ENCODE measurements at places on chromosomes 12 and 14.
A peak's percentile ranks its signal among the peaks of the same experiment; 100 is the strongest.

- no peak for DNase-seq
Measured at GRCh38 chr12:12613344-12613743, 1.7 kb downstream of the CREBL2 start.

DNA sequence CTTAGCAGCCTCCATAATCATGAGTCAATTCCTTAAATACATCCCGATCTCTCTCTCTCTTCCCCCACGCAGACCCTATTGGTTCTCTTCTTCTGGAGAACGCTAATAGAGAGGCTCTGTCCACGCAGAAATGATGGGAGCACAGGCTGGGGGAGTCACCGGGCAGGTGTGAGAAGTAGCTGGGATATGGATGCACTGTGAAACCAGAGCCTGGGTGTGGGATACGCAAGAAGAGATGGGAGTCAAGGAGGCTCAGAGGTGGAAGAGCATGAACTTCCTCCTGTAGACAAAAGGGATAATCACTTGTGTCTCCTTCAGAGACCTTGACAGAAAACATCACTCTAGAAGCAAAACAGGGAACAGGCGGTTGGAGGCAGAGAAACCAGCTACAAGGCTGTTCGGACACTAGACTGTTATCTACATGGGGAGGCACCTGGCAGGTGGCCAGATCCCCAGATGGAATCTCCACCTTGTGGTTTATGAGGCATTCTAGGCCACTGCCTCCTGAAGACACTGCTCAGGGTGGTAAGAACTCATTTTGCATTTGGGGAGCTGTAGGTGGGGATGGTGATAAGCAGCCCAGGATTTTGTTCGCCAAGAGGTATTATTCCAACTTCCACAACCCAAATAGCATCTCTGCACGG lies 7.2 kb upstream of the SELPLG start:
- DNase-seq = peak; percentile 30

DNA sequence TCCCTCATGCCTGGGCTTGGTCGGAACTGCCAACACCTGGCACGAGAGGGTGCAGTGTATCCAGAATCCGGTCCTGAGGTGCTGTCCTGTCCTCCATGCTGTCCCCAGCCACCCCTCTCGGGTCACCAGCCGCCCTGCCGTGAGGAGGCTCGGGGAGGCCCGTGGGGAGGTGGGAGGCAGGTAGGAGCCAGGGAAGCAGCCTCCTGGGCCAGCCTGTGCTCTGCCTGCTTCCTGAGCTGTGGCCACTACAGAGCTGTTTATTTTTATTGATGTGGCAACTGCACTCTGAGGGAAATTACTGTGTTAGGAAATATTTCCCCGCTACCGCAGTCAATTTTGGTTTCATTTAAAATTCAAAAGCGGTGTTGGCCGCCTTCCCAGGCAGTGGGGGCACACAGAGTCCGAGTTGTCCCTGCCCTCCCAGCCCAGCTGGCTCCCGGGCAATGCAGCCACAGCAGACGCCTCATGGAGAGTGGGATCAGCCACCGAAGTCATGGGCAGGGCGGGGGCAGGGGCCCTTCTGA lies 18.3 kb downstream of the NOC4L start:
- DNase-seq = no peak

- no peak for DNase-seq
Measured at GRCh38 chr14:45091710-45092109, 7.8 kb downstream of the PRPF39 start.

DNA sequence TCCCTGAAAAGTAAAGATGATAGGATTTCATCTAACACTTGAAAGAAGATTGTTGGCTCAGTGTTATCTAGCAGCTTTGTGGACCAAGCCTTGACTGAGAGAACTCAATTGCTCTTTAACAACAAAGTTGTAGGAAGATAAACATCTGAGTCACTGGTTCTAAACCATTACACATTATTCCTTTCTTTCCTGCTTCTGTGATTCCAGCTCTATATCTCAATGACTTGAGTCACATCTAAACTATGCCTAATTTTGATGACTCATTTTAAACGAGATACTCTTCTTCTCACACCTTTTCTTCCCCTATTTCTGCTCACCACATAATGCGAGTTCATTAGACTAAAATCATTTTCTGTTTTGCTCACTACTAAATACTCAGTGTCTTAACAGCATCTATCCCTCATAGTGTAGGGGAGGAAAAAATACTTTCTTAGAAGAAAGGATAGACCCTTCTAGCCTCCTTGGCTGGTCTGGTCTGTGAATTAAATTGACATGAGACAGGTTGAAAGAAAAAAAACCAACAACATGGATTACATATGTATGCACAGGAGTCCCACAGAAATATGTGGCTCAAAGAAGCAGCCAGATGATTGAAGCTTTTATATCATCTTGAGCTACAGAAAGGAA lies 201.4 kb downstream of the C12orf50 start:
- DNase-seq = no peak

DNA sequence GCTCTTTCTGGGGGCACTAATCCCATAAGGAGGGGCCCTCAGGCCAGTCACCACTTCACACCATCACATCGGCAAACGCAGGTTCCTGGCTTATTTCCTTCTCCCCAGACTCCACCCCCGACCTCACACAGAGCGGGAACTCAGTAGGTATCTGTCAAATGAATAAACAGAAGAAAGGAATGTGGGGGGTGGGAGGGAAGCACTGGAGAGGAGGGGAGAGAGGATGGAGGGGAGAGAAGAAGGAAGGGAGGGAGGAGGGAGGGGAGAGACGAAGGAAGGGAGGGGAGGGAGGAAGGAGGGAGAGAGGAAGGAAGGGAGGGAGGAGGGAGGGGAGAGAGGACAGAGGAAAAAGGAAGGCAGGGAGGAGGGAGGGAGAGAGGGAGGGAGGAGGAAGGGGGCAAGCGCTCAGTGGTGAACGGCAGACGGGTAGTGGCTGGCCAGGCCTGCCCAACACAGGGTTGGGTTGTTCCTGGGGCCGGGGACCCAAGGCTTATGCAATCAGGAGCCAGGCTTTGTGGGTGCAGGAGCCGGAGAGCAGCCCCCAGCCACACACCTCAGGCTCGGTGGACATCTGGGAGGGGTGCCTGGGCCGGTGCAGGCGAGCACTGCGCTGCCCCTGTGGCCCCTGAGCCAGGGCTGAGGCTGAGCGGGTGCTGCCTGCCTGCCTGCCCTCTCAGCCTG lies 52.6 kb upstream of the FBRSL1 start:
- DNase-seq = no peak

DNA sequence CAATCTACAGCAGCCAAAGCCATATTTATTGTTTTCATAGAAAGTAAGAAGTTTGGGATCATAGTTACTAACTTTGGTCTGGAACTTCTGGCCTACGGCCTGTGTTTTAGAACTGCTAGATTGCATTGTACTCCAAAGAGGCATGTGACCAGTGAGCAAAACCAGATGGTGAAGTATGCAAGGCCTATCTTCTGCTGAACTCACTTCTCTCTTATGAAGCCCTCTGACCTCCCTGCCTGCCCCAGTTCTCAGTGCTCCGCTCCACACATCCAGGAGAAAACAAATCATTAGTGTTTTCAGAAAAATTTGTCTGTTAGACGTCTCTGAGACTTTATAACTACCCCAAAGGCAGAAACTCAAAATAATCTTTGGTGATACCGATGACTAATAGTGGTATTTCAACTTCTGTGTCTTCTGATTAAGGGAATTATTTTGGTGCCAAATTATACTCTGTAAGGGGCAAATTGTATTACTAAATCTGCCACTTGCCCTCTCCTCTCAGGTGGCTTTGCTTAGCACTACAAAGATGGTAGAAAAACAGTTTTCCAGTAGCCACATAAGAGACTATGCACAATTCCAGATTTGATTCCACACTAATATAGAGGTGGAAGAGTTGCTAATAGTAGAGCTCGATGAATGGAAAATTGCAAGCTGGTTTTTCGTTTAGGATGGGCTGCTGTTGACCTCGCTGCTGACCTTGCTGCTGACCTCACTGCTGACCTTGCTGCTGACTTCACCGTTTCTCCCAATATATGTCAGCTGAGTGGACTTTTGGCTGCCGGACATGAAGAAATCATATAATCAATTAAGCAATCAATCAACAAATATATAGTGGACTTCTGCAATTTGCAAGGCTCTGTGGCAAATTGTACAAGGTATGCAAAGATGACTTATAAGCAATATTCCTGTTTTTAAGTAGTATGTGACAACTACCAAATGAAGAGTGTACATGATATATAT lies 147.5 kb downstream of the KITLG start:
- no peak for DNase-seq

GRCh38 chr12:65998031-65998430 lies 132.5 kb downstream of the LLPH start:
- no peak for DNase-seq

- DNase-seq = no peak
Measured at GRCh38 chr12:16392846-16393535, 45.5 kb downstream of the MGST1 start.

DNA sequence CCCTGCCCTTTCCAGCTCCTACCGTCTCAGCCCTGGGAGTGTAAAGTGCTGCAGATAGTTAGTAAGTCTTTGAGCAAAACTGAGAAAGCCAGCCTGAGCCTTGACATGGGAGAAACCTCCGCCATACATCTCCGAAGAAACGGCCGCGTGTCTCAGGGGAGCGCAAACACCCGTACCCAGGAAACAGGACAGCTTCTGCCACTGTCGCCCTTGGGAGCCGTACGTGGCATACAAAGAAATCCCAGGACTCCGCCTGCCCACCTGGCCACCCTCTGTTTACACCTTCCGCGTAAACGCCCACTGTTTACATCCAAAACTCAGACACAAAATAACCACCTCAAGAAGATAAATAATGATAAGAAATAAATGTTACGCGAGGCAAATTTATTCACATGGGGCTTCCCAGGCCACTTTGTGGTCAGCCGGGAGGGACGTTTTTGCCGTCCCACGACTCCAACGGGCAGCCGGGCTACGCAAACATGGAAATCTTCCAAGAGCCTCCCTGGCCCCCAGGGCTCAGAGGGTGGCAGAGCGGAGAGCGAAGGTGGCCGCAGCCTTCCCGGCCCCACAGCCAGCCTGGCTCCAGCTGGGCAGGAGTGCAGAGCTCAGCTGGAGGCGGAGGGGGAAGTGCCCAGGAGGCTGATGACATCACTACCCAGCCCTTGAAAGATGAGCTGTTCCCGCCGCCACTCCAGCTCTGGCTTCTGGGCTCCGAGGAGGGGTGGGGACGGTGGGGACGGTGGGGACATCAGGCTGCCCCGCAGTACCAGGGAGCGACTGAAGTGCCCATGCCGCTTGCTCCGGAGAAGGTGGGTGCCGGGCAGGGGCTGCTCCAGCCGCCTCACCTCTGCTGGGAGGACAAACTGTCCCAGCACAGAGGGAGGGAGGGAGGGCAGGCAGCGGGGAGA lies at the start of gene BDKRB2:
Gene BDKRB2, plus strand, starts transcription at position 689 of the 908 bp plus-strand sequence. CDS start 32,269 bp downstream, outside the sequence.
- peak; percentile 89 for DNase-seq

- no peak for DNase-seq
Measured at GRCh38 chr14:34035177-34035933, 84.5 kb upstream of the EGLN3 start.

- no peak for DNase-seq
Measured at GRCh38 chr12:110699591-110700445, 10.9 kb upstream of the HVCN1 start.

GRCh38 chr12:101086490-101087135 lies 123.4 kb downstream of the SLC5A8 start:
- no peak for DNase-seq

DNA sequence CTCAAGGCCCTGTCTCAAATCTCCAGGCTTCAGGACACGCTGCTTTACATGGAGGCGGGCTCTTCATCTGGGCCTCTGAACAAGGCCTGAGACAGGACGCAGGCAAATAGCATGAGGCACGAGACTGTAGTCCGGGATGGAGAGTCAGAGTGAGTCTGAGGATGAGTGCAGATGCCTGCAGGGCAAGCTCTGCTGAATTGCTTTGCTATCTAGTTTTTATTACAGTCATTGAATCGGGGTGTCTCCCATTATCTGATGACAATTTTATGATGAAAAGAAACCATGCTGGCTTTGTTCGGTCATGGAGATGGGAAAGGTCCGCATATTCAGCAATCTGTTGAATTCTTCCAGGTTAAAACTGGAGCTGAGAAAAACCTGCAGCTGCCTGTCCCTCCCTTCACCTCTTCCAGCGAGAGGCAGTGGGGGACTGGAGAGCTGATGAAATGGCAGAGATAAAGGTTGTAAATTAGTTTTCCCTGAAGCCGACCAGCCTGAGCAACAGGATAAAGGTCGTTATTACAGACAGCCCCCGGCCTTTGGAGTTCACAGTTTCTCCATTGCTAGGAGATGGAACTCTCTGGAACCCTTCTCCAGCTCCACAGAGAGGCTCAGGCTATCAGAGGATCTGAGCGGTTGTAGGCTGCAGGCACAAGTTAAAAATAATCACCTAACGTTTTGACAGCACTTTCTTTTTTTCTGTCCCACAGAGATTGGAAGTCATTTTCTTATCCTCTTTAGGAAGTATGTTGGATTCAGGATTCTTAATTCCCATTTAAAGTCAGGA lies 1.3 kb upstream of the ADGRD1 start:
- DNase-seq = no peak

DNA sequence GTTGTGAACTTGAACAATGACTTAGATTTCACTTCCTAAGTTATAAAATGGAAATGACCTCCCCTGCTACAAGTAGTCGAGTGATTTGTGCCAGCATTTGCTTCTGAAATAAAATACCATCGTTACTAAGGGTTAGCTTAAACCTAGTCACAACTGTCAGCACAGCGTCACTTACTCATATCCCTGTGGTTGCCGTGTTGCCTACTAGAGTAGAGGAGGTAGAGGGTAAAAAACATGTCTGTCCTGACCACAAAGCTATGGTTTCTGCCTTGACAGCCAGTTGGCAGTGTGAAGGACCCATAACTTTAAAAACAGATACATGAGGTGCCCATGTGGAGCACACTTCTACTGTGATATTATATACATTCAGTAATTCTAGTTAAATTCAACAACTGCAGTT lies 234.2 kb upstream of the RGS6 start:
- DNase-seq = no peak

GRCh38 chr14:69611172-69612013 lies at the start of gene SUSD6:
TSS of gene SUSD6 (plus strand) at chr14:69611596. CDS start at chr14:69658593, 46,997 bp downstream.
- peak; percentile 94 for DNase-seq

All from NCI-H345 (cell line).